ENCODE measurements at places on chromosomes 11 and 22.

- DNase-seq: no peak
These were observed 12.4 kb upstream of the MAPK11 start for GRCh38 chr22:50282361-50283155.

- no peak for DNase-seq
These were observed 86.8 kb upstream of the TIMP3 start for GRCh38 chr22:32714458-32715430.

- DNase-seq: no peak
These were observed 566.7 kb upstream of the CCDC90B start for GRCh38 chr11:83852775-83853442.

DNA sequence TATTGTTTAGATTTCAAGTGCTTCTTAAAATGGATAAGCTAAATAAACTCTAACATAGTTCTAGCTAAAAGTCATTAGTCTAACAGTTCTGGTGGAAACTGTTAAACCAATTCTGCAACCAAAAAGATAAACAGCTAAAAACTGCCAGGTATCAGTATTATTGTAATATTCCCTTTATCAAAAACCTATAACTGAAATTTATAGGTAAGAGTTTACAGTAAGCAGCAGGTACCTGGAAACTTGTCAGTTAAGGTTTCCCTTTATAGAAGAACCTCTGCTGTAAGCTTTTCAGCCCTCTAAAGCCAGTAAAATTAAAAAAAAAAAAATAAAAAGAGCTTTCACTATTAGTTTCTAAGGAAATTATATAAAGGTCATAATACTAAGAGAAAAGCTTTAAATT is 61.0 kb downstream of the LIF start:
- no peak for DNase-seq

DNA sequence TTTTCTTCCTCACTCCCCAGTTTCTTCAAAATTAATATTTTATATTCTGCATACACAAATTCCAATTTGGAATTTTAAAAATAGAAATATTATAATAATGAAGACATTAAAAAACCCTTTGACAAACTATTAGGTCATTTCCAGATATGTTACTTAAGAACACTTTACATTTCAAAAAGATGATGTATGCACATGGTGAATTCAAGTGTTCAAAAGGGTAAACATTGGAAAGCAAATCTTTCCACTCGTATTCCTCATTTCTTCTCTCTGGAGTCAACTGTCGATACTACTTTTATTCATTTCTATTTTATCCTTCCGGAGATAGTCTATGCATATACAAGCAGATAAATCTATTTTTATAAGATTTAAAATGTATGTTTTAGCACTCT is 16.7 kb downstream of the TBCEL start:
- no peak for DNase-seq

- DNase-seq: no peak
These were observed 97.9 kb downstream of the CWF19L2 start for GRCh38 chr11:107359701-107360100.

DNA sequence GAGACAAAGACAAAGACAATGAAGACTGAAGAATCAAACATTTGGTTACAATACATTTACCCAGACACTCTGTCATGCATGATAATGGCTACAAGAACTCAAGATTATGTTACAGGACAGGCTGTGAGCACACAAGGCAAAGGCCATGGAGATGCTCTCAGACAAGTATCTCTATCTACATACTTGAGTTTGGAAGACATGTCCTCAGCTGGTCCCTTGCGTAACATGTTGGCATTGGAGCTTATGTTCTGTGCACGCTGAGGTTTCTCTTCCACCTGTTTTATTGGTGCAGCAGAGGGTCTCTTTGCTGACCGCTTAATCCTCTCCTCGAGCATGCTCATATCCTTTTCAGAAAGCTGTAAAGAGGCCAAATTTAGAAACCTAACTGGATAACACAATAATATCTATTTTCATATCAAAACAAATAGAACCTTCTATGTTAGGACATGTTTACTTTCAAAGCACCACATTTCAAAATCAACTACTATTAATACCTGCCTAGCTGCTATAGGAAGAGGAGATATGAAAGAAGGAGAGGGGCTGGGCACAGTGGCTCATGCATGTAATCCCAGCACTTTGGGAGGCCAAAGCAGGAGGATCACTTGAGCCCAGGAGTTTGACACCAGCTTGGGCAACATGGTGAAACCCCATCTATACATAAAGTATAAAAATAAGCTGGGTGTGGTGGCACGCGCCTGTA is 41.6 kb downstream of the F2 start:
- DNase-seq: no peak

DNA sequence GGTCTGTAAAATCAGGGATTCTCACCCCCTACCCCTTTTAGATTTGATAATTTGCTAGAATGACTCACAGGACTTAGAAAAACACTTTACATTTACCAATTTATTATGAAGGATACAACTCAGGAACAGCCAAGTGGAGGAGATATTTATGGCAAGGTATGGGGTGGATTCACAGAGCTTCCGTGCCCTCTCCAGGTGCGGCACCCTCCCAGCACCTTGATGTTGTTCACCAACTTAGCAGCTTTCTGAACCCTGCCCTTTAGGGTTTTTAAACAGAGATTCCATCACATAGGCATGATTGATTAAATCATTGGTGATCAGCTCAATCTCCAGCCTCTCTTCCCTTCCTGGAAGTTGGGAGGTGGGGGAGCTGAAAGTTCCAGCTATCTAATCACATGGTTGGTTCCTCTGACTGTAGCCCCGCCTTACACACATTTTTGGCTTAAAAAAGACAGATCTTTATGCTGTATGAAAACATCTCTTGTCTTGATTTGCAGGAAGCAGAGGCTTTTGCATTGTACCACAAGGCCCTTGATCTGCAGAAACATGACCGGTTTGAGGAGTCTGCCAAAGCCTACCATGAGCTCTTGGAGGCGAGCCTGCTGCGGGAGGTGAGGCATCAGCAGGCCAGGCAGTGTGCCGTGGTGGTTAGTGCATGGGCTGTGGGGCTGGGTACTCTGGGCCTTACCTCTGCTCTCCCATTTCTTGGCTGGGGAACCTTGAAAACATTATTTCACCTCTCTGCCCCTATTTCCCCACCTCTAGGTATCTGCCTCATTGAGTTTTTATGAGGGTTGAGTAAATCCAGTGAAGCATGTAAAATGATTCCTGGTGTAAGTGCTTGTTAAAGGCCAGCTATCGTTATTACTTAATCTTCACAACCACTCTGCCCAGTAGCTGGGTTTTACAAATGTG is 27.0 kb downstream of the CABIN1 start:
- DNase-seq: no peak

DNA sequence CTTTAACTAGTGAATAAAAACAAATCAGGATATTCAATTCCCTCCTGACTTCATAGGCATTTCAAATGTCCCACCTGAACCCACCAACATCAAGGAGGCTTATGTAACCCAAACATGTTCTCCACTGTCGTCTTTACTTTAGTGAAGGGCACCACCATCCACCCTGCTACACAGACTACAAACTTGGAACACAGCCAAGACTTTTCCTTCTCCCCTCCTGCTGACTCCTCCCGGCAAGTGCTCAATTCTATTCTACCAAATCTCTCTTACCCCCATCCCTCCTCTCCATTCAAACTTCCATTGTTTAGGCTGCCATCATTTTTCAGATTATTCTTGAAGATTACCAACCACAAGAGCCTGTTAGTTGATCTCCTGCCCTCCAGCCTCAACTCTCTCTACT is 24.3 kb downstream of the SAAL1 start:
- no peak for DNase-seq

- DNase-seq: no peak
These were observed 42.2 kb downstream of the BUD13 start for GRCh38 chr11:116730601-116731000.

Measured in C1 segment of cervical spinal cord (tissue), 14 donors.